ENCODE measurements at places on chromosomes 3 and 15. TPM values are rescaled to one million over a fixed set of nuclear protein-coding genes. Genes with fewer than 3 reads are reported as not detected.

Gene EIF4G1
- 266 TPM for total RNA-seq

Gene CDHR4
- total RNA-seq: not detected

Gene C2CD4A
- total RNA-seq: 0.23 TPM

Gene SCAANT1
- not detected for total RNA-seq

Gene GOLGA8J
- not detected for total RNA-seq

Gene CLDN1
- not detected for total RNA-seq

Gene RNU5B-1
- 12.9 TPM for total RNA-seq

- DNase-seq: no peak
- H3K27ac ChIP-seq: no peak overlapping the region
- no peaks in the 10 kb centered on the region for H3K36me3 ChIP-seq
Measured at GRCh38 chr3:150237490-150237889, 170.6 kb upstream of the TSC22D2 start.

GRCh38 chr3:42829083-42829627 is 19.9 kb downstream of the ACKR2 start:
- H3K36me3 ChIP-seq: no peaks in the 10 kb centered on the region
- peaks cover 19% of the 10 kb centered on the region for H3K27me3 ChIP-seq
- no peak for DNase-seq
- no peak overlapping the region for H3K4me3 ChIP-seq
- H3K27ac ChIP-seq: no peak overlapping the region
- H3K4me1 ChIP-seq: peaks cover 12% of the 10 kb centered on the region

DNA sequence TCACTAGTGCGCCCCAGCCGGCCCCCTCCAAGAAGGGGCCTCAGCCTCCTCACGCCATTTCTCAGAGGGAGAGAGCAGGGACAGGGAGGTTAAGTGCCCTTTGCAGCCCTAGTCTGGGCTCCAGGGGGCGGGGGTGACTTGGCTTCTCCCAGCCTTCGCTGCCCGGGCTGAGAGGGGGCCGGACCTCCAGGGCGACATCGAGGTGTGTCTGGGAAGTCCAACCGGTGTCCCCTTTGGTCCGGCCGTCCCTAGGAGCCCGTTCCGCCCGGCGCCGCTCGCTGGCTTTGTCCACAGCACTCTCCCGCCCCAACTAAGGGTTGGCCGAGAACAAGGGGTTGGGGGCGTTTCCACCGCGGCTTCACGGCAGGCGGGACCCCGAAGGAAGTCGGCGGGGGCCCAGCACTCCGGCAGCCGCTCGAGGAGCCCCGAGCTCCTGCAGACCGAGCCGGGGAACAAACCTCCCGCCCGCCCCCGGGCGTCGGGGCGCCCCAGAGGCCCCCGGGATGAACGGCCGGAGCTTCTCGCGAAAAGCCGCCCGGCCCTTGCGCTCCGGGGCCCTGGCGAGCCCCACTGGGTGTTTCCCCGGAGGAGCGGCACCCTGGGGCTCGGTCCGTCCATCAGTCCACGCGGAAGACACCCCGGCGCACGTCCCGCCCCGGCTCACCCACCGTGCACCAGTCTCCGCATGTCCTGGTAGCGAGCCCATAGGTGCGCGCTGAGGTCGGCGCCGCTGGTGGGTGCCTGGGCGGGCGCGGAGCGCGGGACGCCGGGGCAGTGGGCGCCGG is 627 bp downstream of the NT5DC2 start:
- H3K4me1 ChIP-seq: peaks cover 35% of the 10 kb centered on the region
- H3K36me3 ChIP-seq: peaks cover 10% of the 10 kb centered on the region
- DNase-seq: peak; percentile 42
- H3K27ac ChIP-seq: peak overlapping the region; percentile 62
- H3K4me3 ChIP-seq: peak overlapping the region; percentile 76
- no peaks in the 10 kb centered on the region for H3K27me3 ChIP-seq

DNA sequence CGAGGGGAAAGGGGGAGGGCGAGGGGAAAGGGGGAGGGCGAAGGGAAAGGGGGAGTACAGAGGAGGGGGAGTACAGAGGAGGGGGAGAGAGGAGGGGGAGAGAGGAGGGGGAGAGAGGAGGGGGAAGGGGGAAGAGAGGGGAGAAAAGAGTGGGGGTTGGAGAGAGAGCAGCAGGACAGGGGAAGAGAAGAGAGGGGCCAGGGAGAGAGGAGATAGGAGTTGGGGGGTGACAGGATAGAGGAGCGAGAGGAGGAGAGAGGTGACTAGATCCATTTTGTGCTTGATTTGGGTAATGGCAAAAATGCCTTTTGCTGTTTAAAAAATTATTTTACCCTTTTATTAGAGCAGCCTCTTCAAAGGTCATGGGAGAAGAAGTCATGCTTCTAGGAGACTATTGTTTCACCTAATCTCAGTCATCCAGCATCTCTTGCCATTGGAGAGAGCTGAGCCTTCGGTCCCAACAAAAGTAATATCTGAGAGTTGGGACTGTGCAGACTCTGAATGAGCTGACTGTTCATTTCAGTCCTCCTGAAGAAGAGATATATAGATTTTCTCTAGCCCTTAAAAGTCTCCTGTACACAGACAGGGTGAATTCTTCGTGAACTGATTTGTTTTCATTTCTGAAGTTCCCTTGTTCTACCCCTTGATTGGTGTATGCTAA is 15.1 kb upstream of the TOP2B start:
- H3K36me3 ChIP-seq: no peaks in the 10 kb centered on the region
- peaks cover 5% of the 10 kb centered on the region for H3K27me3 ChIP-seq
- H3K27ac ChIP-seq: no peak overlapping the region
- H3K4me3 ChIP-seq: no peak overlapping the region

DNA sequence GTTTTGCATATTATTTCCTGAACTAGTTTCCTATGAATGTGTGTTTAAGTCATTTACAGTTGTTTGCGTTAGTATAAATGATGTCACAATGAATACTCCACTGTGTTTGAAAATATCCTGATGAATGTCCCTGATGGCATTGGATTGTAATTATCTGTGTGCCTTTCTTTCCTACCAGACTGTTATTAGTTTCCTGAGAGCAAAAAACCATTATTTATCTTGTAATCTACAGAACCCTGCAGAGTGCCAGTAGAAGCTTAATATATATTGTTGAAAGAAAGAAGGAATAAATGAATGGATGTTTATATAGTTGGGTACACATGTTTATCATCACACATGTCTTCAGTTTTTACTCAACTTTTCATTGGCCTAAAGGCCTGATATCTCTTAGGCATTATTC is 312.6 kb downstream of the AGBL1 start:
- no peaks in the 10 kb centered on the region for H3K27me3 ChIP-seq
- H3K36me3 ChIP-seq: no peaks in the 10 kb centered on the region
- H3K4me1 ChIP-seq: no peaks in the 10 kb centered on the region
- H3K4me3 ChIP-seq: no peak overlapping the region
- DNase-seq: no peak

- H3K36me3 ChIP-seq: no peaks in the 10 kb centered on the region
- H3K4me3 ChIP-seq: no peak overlapping the region
- H3K4me1 ChIP-seq: peaks cover 20% of the 10 kb centered on the region
- H3K27ac ChIP-seq: no peak overlapping the region
- DNase-seq: no peak
Measured at GRCh38 chr3:160174621-160175020, 50.6 kb upstream of the C3orf80 start.

DNA sequence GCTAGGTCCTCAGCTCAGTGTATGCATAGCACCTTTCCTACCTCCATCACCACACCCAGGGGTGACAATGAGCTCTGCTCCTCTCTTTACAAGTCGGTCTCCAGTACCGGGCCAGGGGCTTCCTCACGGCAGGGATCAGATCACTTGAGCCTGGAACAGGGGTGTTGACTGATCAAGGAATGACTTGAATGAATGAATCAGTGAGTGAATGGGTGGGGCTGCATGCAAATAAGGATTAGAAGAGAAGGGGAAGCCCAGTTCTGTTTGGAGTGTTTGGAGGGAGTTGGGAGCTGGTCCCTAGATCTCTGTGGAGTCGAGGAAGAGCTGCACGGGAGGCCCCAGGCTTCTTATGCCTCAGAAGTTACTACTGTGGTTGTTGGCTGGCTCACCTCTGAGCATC is 87.0 kb downstream of the TMEM266 start:
- H3K27ac ChIP-seq: no peak overlapping the region
- peaks cover 18% of the 10 kb centered on the region for H3K4me1 ChIP-seq
- no peak overlapping the region for H3K4me3 ChIP-seq
- no peak for DNase-seq
- H3K27me3 ChIP-seq: peaks cover 45% of the 10 kb centered on the region

DNA sequence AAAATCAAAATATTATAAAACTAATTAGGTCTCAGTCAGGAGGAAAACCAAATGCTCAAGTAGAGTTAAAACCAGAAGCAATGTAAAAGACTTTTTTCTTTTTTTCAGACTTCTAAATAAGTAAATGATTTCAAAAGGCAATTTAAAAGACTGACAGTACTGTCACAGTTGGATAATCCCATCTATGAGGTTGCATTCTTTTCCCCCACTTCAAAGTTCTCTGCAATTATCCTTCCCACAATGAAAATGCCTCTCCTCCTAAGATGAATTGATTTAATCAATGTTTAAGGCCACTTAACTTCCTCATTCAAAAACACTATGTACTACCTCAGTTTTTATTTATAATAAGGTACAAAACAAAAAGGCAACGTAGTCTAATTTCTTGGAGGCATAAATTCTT is 8.1 kb downstream of the MRPL3 start:
- no peak overlapping the region for H3K4me3 ChIP-seq
- H3K4me1 ChIP-seq: peaks cover 16% of the 10 kb centered on the region
- H3K27ac ChIP-seq: no peak overlapping the region
- no peaks in the 10 kb centered on the region for H3K27me3 ChIP-seq
- DNase-seq: no peak

DNA sequence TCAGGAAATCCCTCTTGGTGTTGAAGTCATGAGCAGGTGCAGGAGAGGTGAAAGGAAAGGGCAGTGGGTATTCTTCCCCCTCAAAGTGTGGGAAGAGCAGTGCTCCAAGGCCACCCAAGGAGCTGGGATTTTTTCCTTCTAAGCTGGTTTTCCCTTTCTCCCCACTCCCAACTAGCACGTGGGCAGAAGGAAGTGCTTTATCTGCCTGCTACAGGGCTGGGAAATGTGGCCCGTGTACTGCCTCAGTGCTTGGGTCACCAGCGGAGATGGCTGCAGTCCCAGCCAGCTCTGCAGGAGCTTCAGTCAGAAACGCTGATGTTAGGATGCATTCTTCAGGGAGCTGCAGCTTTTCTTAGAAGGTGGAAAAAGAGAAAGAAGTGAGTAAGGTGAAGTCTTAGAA is 99.2 kb downstream of the CACNA1D start:
- no peak for DNase-seq
- no peaks in the 10 kb centered on the region for H3K36me3 ChIP-seq
- no peak overlapping the region for H3K27ac ChIP-seq
- H3K27me3 ChIP-seq: peaks cover 20% of the 10 kb centered on the region
- no peaks in the 10 kb centered on the region for H3K4me1 ChIP-seq

DNA sequence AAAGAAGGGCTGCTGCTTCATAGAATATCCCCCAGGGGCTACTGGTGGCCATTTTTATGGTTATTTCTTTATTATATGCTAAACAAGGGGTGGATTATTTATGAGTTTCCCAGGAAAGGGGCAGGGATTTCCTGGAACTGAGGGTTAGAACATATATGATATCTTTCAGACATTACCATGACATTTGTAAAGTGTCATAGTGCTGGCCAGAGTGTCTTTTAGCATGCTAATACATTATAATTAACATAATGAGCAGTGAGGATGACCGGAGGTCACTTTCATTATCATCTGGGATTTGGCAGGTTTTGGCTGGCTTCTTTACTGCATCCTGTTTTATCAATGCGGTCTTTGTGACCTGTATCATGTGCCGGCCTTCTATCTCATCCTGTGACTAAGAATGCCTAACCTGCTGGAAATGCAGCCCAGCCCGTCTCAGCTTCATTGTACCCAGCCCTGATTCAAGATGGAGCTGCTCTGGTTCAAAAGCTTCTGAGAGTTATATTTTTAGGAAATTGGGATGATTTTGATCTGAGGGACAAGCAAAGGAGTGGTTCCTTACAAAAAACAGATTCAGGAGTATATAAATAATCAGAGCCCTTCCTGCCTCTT is 9.1 kb upstream of the ZBTB20 start:
- H3K4me3 ChIP-seq: no peak overlapping the region
- no peak for DNase-seq
- peaks cover 7% of the 10 kb centered on the region for H3K4me1 ChIP-seq
- no peaks in the 10 kb centered on the region for H3K36me3 ChIP-seq
